ENCODE measurements at places on chromosomes 6 and 20.

DNA sequence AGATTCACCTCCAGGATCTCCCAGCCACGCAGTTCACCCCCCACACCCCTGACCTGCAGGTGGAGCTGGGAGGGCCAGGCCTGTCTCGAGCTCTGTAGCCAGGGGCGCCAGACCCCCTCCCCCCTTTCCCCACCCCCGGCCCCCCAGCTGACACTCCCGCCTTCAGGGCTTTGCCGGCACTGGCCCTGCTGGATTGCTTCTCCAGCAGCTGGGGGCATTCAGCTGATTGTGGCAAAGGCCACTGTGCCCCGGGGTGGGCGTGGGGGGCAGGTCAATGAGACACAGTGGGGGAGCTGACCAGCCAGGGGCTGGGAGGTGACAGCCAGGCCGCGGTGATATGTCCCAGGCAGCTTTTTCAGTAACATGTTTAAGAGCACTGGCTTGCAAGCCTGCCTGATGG is 22.2 kb downstream of the ZBP1 start:
- DNase-seq, result no peak

- DNase-seq, result no peak
These were observed 196.4 kb upstream of the RREB1 start for GRCh38 chr6:6911391-6911790.

GRCh38 chr20:51003753-51004152 is 19.2 kb downstream of the KCNG1 start:
- no peak for DNase-seq

DNA sequence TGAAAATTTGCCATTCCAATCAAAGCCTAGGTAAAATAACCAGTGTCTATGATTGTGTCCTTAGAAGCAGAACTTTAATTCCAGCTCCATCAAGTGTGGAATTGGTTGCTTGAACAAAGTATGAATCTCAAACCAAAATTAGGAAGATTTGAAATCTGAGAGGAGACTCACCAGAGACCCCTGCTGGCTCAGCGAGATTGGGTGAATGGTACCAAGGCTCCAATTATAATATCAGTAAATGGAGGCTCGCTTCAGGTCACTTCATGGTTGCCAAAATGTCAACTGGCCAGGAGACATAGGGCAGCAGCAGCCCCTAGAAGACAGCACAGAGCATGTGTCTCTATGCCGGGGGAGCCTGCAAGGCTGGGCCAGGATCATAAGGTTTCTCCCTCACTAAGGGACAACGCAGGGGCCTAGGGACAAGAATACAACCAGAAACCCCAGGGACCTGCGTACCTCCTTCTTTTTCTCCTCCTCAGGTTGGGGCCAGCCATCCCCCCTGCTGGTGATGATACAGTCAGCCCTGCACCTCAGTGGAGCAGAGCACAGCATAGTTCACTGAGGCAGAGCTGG is 14.0 kb downstream of the RBL1 start:
- peak; percentile 40 for DNase-seq

DNA sequence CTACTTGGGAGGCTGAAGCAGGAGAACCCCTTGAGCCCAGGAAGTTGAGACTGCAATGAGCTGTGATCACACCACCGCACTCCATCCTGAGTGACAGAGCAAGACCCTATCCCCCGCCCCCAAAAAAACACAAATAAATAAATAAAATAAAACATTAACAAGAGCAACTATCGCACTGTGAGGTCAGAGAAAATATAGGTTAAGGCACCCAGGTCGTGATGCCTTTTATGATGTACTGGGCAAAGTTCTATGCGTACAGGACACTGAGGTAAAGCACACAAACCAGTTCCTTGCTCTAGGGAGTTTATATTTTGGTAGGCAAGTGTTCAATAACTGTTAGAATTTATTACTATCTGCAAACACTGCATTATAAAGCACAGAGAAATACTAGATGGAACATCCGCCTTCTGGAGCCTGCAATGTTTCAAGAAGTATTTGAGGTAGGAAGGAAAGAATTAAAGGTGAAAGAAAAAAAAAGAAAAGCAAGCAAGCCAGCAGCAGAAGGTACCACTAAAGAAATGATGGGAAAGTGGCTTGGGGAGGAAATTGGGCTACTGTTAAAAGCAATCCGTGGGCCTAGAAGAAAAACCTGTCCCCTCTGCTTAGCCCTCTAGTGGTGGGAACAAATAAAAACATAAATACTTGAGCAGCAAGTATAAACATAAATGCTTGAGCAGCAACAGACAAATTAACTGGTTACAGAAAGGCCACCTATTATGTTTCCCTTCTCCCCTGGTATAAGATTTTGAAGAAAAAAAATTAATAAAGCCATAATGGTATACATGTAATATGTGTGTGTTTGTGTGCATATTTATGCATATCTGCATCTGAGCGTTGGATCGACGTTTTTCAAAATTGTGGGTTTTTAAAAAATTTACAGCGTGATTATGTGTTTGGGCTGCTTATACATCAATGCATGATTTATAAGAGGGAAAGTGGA is 128.0 kb downstream of the PHACTR1 start:
- DNase-seq, result no peak

- DNase-seq, result no peak
These were observed 179.9 kb upstream of the DTNBP1 start for GRCh38 chr6:15842727-15843117.

DNA sequence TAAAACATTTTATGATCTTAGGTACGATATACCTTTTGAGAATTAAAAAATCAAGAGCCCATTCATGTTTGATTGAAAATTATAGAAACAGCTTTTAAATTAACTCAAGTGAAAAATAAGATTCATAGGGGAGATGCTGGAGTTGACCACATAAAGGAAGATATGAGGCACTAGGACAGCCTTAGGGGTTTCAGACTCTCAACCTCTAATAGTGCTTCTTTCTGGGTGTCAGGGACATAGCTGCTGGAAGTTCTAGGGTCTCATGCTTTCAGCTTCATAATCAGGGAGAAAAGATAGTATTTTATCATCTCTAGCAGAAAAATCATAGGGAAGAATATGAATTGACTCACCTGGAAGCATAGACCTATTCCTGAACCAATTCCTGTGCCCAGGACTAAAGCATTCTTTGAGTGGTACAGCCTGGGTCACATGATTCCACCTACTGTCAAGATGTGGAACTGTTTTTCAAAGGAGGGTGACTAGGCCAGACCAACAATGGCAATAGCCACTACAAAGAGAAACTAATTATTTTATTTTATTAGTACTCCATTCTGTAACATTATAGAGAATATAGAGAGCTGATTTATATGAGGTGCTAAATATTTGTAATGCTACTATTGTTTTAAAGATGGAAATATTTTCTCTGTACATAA is 27.8 kb upstream of the CENPW start:
- no peak for DNase-seq

All from activated CD8-positive, alpha-beta memory T cell treated with anti-CD3 and anti-CD28 coated beads for 1 hour (primary cell).